ENCODE measurements at places on chromosomes 1 and 21.
A peak's percentile ranks its signal among the peaks of the same experiment; 100 is the strongest.

DNA sequence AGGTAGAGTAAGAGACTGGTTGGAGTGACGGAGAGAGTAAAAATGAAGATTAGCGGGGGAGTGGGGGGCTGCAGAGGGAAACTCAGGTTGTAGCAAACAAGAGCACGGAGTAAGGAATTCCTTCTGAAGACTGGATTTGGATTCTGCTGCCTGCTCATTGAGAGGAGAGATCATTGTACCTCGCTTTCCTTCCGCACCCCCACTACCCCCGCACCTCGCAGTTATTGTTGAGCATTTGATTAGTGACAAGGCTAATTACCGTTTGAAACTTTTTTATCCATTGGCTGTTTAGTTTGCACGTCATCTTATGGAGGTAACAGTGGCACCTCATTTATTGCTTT, 463 bp downstream of the PRPF3 start:
- DNase-seq = no peak

- peak; percentile 66 for DNase-seq
Observed at GRCh38 chr1:161258439-161259344, at the start of gene PCP4L1. PCP4L1 (plus strand) TSS chr1:161258745; CDS start chr1:161258975, 230 bp downstream.

- DNase-seq = no peak
Observed at GRCh38 chr1:159089184-159089791, 12.7 kb upstream of the AIM2 start.

- DNase-seq = no peak
Observed at GRCh38 chr1:248593226-248593625, 4.3 kb downstream of the OR2T10 start.

GRCh38 chr1:27755286-27755685, 17.7 kb upstream of the STX12 start:
- no peak for DNase-seq

- no peak for DNase-seq
Observed at GRCh38 chr1:234706199-234706598, 96.2 kb upstream of the IRF2BP2 start.

DNA sequence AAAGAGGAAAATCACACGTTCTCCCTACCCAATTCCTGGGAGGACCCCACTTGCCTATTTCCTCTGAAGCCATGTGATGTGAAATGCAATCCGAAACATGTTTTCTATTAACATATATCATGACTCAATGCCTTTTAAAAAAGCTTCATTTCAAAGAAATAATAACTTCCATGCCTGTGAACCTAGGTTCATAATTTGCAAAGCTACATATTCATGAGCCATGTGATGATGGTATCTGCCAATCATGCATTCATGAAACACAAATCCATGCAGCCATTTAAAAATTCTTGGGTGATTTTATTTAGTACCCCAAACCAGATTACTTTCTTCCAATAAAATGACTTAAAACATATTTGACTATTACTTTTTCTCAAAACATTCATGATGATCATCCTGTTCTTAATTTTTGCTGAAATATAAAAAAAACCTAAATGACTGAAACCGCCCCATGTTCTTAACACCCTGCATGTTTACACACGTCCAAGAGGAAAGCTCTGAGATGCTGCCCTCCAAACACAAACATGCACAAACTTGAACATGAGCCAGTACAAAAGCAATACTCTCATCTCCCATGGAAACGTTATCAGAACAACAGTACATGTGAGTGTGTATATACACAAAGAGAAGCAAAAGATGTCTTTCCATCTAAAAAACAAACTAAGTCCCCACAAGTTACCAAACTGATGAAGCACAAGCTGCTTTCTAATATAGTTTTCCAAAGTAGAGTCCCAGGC, 140.1 kb downstream of the TGFBR3 start:
- no peak for DNase-seq

GRCh38 chr1:18681423-18681835, 50.8 kb downstream of the PAX7 start:
- peak; percentile 24 for DNase-seq
